Occipital lobe (tissue), 3 donors: ENCODE measurements at places on chromosomes 11 and 22.

DNA sequence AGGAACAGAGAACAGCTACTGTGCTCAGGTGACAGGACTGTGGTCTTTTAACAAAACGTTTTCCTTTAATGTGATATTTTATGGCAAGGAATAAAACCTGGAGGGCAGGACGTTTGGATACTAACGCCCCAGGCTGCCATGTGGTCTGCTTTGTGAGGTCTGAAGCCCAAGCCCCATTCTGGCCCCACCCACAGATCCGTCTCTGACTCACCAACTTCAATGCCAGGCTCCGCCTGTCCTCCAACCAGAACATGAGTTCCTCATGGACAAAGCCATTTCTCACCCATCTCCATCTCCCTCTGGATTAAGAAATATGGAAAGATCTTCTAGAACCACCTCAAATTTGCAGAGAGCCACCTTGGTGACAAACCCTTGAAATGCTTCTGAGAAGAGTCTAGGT lies 148.8 kb downstream of the CRYBB2 start:
- no peak for DNase-seq

DNA sequence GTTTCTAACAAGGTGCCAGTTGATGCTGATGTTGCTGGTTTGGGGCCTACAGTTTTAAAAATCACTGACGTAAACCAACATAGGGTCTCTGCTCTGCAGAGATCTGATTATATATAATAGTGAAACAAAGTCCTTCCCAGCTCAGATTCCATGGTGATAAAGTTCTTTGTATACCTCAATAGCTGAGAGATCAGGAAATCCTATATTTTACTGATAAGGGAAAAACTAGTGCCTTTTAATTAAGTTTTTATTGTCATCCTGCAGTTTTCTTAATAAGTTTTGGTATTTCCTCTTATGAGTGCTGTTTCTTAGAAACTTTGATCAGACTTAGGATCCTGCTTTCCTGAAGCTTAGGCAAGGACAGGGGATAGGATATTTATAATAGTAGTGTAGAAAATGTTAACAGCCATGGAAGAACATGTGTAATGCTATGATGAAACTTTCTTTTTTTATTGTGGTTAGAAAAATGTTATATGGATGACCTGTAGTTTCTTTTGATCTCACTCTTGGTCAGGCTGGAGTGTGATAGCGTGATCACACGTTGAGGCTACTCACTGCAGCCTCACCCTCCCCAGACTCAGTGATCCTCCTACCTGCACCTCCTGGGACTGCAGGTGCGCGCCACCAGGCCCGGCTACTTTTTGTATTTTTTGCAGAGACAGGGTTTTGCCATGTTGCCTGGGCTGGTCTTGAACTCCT lies 14.1 kb downstream of the CAPRIN1 start:
- no peak for DNase-seq

DNA sequence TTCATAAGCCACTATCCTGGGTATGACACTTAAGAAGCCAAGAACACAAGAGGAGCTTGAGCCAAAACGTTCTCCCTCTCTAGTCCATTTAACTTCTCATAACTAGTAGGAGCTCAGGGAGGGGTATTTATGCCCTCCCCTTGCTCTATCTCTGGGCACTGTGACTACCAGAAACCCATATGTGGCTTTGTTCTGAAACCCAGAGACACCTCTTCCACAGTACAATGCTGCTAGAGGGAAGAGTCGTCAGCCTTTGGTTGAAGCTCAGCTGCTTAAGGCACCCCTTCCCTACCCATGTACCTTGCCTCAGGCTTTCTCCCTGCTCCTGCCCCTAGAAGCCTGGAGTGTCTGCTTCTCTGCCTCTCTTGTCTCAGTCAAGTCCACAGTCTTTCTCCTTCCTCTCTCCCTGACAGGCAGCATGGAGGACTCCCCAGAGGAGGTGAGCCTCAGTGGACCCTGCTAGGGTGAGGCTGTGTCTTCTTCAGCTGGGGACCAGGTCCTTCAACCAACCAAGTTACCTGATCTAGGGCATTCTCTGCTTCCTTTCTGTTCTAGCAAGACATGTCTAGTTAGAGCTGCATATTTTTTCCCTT lies 23.1 kb upstream of the USP47 start:
- no peak for DNase-seq

DNA sequence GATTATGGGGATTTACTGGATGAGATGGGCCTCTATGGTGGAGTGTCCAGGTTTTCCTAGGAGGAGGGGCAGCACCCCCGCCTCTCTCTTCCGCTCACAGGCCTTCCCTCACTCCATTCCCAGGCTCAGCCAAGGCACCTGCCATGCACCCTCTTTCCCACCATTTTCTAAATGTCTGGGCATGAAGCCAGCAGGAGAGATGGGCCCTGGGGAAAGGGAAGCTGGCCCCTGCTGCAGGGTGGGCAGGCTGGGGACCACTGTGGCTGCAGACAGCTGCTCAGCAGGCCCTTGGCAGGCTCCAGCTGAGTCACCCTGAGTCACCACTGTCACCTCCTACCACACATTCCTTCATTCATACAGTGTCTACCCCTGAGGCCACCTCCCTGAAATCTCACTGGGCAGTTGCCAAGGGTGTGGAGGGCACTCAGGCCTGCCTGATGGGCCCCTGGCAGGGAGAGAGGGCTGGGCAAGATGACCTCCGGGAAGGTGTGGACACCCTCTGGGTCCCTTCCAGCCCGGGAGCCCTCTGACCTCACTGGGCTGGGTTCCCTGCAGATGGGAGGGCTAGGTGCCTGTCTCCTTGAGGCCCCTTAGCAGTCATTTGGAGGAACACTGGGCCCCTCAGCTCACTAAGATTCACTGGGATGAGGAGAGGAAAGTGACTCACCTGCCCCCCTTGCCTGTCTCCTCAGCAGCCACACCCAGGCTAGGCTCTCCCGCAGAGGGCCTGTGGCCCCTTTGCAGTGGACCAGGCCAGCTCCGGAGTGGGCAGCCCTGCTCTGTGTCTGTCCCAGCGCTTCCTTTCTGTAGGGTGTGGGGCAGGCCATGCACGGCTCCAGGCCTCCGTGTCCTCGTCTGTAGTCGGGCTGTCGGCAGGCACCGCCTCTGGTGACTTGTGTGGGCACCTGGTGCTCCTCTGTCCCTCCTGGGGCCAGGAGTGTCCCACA lies 7.8 kb downstream of the MYEOV start:
- no peak for DNase-seq

DNA sequence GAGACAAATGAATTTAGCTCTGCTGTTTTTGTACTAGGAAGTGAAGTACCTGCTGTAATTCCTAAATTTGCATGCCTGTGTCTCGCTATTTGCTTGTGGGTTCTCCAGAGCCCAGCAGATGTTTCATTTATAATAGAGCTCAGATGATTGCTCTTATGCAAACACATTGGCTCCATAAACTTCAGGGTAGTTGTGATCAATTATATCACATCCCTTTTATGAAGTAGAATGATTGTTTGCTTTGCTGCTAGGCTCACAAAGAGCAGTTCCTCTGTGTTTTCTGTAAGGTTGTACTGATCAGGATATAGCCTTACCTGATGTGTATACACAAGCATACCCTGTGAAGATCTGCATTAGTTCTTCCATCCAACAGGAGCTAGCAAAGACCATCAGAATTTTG lies 64.1 kb downstream of the C11orf87 start:
- no peak for DNase-seq

DNA sequence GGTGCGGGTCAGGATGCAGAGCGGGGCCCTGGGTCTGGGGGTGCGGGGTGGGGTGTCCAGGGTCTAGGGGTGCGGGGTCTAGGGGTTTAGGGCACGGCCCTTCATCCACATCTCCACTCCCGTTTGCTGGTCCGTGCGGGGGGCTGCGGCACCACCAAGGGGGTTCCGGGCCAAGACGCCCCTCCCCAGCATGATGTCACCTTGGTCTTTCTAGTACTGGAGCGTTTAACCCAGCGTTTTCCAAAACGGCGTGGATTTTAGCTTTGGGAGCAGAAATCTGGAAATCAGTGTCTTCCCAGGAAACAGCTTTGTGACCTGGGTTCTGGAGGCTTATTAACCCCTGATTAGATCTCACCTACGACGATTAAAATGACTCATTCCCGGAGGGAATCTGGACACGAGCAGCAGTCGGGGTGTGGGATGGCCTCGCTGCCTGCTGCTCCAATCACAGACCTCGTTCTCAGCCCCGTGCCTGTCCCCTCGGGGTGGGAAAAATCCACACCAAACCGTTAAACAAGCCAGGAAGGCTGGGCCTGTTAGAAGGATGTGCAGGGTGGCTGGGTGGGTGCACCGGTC lies 759 bp downstream of the AP2A2 start:
- peak; percentile 55 for DNase-seq

- no peak for DNase-seq
These were observed 3.7 kb downstream of the SERPIND1 start for GRCh38 chr22:20777420-20778177.

DNA sequence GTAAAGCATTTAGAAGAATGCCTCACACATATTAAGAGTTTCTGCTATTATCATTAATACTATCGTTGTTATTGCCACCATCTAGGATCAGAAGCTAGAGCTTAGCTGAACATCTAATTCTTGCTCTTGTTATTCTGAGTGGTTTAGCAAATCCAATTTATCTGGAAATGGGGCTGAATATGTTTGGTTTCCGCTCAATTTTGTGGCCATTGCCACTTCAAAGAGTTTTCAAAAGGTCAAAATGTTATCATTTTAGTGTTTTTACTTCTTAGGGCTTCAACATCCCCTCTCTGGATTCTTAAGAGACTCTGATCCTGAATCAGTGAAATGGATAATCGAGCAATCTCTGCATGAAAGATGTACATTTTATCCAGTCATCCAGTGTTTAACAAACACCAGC lies 10.2 kb upstream of the PIK3IP1 start:
- no peak for DNase-seq

DNA sequence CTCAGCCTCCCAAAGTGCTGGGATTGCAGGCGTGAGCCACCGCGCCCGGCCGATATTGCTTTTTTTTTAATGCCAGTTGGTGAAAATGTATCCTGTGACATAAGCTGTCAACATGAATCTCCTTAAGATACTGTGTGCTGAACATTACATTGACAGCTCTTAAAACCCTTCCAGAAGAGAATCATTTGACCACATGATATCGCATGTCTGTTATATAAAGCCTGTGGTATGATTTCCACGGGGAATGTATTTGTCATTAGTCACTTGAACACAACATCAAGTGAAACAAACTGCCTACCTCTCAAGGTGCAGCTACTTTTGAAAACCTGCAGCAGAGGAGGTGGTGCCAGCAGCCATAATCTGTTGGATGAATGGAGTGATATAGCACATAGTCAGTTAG lies 67.0 kb downstream of the BCL2L13 start:
- DNase-seq: no peak

GRCh38 chr22:40511604-40512003 lies 124.9 kb downstream of the MRTFA start:
- no peak for DNase-seq
